ENCODE measurements at places on chromosomes 7 and 10.

GRCh38 chr7:92778972-92779371, 57.4 kb downstream of the CDK6 start:
- no peak for DNase-seq

DNA sequence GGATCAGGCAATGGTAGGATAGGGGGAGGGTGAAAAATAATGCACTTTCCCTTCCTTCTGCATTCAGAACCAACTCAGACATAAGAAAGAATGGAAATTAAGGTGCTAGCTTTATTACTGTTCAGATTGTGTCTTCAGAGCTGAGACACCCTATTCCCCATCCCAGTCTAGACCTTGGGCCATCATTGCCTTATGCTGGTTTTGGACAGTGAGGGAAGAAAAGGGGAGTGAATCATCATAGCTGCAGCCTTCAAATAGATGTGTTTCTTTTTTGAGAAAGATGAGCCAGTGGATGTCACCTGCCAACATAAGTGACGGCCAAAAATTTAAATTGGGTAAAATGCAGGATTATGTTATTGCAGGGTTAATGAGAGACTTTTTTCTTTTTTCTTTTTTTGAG, 27.0 kb upstream of the TOMM7 start:
- no peak for DNase-seq

- DNase-seq: no peak
Measured at GRCh38 chr10:35631404-35631803, 10.7 kb downstream of the FZD8 start.

- DNase-seq: no peak
Measured at GRCh38 chr7:140585333-140585732, 55.3 kb downstream of the DENND2A start.

DNA sequence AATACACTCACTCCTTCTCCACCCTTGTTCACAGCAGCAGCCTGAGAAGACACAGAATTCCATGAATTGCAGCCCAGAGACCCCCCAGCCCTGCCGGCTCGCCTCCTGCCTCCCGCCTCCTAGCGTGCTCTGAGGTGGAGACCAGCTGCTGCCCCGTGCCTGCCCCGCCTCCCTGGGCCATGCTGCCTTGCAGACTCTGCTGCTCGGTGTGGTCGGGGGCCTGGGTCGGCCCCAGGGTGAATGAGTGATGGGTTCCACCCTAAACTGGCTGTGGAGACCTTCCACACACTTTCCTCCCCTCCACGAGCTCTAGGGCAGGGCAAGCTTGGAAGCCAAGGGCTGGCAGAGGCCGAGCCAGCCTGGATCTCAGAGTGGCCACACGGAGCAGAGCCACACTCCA, 479.3 kb downstream of the DNAJB6 start:
- no peak for DNase-seq

GRCh38 chr7:3069771-3070449, 26.2 kb upstream of the CARD11 start:
- no peak for DNase-seq

DNA sequence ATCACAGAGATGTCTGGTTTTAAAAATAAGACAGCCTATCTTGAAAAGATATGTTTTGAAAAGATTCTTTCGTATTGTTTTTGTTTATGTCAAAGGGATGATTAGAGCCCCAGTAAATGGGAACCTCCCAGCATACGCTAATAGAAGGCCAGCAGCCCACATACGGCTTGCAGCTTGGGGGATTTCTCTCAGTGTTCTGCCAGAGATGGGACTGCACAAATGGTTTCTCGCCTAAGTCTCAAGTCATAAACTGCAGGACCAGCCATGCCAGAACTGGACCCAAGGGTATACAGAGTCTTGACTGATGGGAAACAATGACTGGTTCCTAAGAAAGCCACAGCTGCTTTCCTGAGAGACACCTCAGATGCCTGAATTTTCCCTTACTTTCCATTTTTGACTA, 306.9 kb upstream of the DGKB start:
- DNase-seq: no peak

DNA sequence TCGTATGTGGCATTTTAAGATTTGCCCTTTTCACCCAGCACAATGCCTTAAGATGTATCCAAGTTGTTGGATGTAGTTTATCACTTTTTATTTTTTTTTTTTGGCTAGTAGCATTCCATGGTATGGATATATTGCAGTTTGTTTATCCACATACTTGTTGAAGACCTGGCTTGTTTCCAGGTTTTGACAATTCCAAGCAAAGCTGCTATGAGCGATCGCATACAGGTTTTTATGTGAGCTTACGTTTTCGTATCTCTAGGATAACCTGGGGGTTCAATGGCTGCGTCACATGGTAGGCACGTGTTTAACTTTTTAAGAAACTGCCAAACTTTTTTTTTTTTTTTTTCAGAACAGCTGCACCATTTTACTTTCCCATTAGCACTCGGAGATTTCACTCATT, 32.2 kb downstream of the BAIAP2L1 start:
- DNase-seq: no peak
